ENCODE measurements at places on chromosomes 1 and 21.

- no peak for DNase-seq
These were observed 55.3 kb upstream of the BOLA1 start for GRCh38 chr1:149844101-149844500.

DNA sequence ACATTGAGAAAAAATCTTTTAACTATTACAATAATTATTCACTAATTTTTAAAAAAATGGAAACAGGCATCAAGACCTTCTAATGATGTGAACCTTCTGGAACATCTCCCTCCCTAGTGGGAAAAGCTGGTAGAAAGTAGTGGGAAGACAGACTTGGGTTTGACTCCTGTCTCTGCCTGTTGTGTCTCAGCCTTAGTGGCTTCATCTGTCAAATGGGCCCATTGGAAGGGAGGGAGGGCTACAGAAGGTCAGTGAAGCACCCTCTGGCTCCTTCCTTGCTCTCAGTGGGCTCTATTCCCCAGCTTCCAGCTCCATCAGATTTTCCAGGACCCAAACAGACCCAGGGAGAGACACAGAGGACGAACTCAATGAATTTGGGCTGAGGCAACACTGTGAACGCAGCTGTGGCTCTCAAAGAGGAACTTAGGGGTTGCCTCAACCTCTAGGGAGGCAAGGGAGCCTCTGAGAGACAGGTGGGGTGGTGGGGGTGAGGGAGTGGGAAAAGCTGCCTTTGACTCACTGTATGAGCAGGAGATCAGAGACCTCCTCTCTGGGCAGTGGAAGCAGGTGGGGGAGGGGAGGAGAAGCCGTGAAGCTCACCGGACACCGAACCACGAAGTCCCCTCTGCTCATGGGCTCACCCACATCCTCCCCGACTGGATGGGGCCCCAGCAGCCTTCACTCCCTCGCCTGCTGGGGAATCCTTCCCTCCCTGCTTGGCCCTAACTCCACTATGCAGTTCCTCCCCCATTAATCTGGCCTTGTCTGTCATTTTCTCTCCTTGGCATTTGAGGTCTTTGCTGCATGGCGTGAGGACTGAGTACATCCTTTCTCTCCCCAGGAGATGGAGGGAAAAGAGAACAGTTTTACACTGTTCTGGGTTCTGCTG is 4.5 kb downstream of the CNR2 start:
- no peak for DNase-seq

DNA sequence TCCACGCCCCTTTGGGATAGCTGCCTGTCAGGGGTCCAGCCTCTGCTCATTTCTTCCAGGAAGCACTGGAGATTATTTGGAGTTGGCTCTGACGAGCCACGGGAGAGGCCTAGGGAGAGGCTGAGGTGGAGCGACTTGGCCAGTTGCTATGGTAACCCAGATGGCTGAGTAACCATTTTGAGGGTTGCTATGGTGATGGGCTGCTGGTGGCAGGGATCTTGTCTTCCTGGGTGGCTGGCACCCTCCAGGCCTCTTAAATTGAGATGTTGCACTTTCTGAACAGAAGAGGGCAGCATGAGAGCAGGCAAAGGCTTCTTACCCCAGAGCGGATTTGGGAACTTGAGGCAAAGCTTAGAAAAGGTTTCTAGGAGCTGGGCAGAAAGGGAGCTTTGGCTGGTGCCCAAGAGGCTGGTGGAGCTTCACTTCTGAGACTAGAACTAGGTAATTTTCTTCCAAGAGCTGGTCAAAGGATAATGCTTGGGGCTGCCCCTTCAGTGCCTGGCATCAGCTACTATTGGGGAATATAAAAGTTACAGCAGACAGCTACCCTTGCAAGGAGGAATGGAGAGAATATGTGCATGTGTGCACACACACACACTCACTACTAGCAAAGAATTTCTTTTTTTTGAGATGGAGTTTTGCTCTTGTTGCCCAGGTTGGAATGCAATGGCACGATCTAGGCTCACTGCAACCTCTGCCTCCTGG is 72.5 kb downstream of the NDUFS5 start:
- no peak for DNase-seq

DNA sequence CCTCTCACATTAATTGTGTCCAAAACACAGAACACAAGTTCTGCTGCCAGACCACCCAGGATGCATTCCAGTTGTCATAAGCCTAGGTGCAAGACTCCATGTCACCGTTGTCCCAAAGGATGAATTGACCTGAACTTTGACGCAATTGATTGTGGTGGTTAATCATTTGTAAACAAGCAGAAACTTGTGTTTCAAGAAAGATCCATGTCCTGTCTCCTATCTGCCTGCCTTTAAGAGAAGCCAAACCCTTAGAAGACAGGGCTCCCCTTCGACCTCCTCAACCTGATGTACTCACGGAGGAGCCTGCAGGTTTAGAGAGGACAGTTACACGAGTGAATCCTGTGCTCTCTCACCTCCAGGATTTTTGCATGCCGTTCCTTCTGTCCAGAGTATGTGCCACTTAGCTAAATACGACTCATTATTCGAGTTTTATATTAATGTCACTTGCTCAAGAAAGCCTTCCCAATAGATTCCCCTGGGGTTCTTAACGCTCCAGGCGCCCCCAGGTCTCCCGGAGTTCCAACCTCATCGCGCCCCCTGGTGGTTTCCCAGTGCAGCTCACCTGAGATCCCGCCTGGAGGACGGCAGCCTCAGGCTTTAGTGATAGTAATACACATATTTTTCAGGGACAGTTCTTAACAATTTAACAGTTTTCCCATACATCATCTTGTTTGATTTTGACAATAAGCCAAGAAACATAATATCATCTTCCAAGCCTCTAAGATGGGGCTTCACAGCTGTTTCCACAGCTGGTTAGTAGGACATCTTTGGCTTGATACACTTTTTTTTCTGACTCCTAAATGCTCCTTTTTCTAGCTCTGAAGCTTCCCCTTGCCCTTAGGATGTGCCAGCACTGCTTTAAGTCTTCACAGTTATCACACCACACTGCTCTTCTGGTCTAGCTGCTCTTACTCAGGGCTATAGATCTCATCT is 2.4 kb upstream of the C8B start:
- no peak for DNase-seq

DNA sequence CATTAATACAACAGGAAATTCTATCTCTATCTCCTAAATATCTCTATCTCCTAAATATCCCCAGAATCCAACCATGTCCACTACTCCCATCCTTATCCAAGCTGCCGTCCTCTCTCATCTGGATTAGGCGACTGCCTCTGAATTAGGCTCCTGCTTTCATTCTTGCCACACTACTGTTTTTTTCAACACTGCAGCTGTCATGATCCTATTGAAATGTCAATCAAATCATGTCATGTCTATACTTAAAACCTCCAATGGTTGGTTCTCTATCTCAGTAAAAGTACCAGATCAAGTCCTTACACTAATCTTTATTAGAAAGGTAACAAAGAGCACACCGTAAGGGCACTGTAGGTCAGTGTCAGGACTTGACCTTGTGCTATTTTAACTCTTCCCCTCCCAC is 82.0 kb upstream of the NFIA start:
- DNase-seq, result no peak

GRCh38 chr21:39976800-39977199 is 109.6 kb downstream of the PCP4 start:
- no peak for DNase-seq

- DNase-seq, result no peak
These were observed 18.4 kb downstream of the VANGL1 start for GRCh38 chr1:115660151-115660550.

DNA sequence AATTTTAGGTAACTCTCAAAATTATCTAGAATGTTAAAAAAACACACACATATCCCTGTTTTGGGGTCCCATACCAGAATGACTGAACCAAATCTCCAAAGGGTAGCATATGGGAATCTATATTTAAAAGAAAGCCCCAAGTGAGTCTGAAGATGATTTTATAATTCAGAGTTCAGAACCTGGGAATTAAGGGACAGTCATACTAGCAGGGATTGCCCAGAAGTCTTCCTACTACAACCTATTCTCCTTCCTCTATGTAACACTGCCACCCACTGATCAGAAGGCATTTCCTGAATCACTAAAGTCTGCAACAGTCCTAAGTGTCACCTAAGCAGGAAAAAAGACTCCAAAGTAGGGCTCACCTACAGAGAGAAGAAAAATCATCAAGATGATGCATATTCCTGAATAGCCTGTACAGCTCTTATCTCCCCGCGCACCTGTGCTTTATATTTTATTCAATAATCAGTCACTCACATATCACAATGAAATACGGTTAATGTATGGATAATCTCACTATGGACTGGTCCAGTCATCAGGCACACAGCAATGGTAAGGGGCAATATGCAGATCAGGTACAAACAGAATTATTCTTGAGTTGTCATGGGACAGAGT is 4.9 kb downstream of the RGS1 start:
- no peak for DNase-seq

- no peak for DNase-seq
These were observed 363.0 kb downstream of the PTBP2 start for GRCh38 chr1:97084546-97084945.

DNA sequence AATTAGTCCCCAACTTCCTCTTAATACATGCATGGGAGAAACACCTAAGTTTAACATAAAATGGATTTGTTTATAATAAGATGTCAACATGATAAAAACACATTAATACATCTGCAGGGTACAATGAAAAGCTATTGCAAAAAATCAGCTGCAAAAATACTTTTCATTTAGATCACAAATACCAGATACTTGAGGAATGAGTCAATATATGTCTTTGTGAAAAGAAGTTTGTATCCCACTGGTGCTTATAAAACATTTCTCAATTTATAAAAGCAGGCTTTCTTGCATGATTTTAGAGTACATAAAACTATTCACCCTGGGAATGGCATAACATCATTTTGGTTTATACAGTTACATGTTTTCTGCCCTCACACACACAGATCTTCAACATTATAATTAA is 18.6 kb upstream of the PRKAA2 start:
- no peak for DNase-seq

- no peak for DNase-seq
These were observed 27.5 kb downstream of the ST6GALNAC3 start for GRCh38 chr1:76102046-76102445.

DNA sequence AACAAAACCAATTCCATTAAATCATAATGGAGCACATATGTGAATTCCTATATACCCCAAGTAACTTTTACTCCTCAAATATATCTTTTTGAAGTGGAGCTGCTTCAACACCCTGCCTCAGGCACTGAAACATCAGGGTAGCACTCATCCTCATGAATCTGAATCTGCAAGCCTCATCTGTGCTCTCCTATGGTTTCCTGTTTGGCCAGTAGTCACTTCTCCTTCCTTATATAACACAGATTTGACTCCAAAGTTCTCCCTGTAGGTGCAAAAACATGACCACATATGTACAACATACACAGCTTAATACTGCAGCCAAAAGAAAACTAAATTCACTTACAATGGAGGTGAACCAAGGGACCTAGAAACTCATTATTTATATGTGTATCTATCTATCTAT is 7.2 kb downstream of the TRIT1 start:
- DNase-seq, result no peak

DNA sequence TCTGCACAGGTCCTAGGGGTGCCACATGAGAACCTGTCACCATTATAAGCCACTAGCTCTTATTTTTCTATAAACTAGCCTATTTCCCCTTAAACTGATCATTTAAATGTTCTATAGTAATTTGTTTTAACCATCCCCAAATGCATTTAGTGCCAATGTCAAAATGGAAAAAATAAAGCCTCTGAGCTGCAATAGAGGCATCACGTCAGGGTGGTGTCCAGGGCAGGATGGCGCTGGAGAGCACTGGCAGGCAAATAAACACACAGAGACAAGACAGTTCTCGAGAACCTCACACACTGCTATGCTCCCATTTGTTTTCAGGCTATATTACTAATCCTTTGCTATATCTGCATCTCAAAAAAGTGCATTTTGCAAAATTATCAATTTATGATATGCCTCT is 73.4 kb upstream of the NEK2 start:
- DNase-seq, result no peak

- DNase-seq, result no peak
These were observed 4.2 kb downstream of the GSTM4 start for GRCh38 chr1:109659997-109660690.

GRCh38 chr1:18599086-18599485 is 31.6 kb upstream of the PAX7 start:
- DNase-seq, result no peak

- no peak for DNase-seq
These were observed 18.1 kb upstream of the PRDM2 start for GRCh38 chr1:13681921-13682320.

GRCh38 chr1:150973836-150974579 is 627 bp downstream of the CERS2 start:
- DNase-seq, result peak; percentile 24

GRCh38 chr21:29371464-29371863 is 72.7 kb downstream of the BACH1 start:
- DNase-seq, result no peak

GRCh38 chr1:938088-938683 is 14.5 kb downstream of the SAMD11 start:
- no peak for DNase-seq

DNA sequence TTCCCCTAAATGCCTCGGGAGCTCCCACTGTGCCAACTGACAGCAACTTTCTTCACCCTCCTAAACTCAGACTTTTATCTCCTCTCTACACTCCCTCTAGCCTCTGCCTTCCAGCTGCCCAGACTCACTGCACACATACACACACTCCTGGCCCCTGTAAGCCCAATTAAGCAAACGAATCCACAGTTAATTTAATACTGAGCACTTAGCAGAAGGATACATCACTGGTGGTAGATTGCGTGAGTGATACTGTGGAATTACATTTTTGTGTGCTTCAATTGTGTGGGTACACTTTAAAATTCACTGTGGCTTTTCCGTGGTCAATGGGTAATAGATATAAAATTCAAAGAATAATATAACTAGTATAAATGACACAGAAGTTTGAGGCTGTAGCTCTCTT is 33.6 kb upstream of the GJB5 start:
- DNase-seq, result no peak

DNA sequence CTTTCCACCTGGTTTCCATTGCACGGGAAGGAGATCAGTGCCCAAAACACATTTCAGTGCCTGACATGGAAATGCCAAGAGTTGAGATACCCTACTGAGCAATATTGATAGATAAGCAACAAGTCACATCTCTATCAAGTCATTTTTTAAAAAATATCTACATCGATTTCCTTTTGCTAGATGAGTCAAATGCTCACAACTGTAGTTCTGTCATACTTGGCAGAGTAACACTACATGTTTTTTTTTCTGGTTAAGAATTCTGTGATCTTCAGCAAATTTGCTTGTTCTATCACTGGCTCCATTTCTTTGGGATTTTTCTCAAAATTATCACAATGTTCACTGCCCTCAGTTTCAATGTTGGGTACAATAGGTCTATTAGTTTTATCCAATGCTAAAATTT is 145.4 kb downstream of the ZC3H11B start:
- no peak for DNase-seq

GRCh38 chr21:45010860-45011259 is 63.5 kb upstream of the ADARB1 start:
- DNase-seq, result no peak
